ENCODE measurements at places on chromosomes 11 and 22.

- no peak for DNase-seq
Measured at GRCh38 chr11:92122561-92122960, 102.1 kb upstream of the FAT3 start.

DNA sequence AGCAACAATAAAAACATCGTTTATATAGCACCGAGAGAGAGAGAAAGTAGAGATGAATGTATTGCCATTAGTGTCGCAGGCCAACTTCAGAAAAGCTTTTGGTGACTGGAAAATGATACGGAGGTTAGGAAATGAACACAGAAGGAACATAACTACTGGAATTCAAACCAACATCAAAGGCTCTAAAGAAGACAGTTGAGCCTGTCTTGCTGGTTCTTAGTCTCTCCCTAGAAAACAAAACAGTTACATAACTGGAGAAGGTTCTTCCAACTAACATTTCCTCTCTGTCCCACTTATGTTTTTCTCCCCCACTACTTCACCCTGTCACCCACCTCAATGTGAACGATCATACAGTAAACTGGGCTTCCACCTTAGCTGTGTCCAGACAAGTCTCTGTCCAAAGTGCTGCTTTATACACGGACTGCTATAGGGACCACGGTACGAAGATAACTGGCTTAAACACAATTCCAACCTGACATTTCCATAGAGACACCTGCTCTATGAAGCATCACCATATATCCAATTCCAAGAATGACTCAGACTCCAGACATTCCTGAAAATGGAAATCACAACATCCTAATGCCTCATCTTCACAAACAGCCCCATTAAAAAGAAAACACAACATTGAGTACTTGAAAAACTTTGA lies 85.2 kb upstream of the ARHGAP32 start:
- no peak for DNase-seq

- DNase-seq: no peak
Measured at GRCh38 chr11:68650801-68651200, 33.5 kb upstream of the GAL start.

- DNase-seq: no peak
Measured at GRCh38 chr22:20001082-20001638, 15.5 kb downstream of the ARVCF start.

DNA sequence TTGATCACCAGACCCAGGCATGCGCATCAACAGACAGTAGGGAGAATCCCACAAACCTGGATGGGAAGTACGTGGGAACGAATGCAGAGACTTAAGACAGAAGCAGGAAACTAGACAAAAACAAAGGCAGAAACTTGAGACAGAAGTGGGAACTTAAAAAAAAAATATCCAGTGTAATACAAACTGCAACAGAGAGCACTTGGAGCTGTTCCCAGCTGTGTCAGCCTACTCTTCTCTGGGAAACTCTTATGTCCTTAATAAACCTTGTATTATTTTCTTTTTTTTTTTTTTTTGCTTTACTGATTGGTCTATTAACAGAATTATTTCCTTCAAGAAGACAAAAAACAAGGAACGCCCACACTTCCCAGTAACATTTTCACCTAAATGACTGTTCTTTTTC lies 1818.1 kb upstream of the RAG2 start:
- no peak for DNase-seq

- DNase-seq: no peak
Measured at GRCh38 chr11:77081976-77082836, 15.4 kb downstream of the CAPN5 start.

GRCh38 chr22:16969508-16970327 lies 38.3 kb downstream of the GAB4 start:
- DNase-seq: no peak

- DNase-seq: no peak
Measured at GRCh38 chr11:92253945-92254344, 29.3 kb downstream of the FAT3 start.

GRCh38 chr11:64609436-64610047 lies 18.5 kb downstream of the SLC22A12 start:
- DNase-seq: no peak

GRCh38 chr11:108967571-108967970 lies 302.7 kb downstream of the DDX10 start:
- DNase-seq: no peak

GRCh38 chr11:95736809-95737208 lies 52.8 kb downstream of the FAM76B start:
- no peak for DNase-seq

- no peak for DNase-seq
Measured at GRCh38 chr11:111798279-111798678, 32.1 kb upstream of the PPP2R1B start.

DNA sequence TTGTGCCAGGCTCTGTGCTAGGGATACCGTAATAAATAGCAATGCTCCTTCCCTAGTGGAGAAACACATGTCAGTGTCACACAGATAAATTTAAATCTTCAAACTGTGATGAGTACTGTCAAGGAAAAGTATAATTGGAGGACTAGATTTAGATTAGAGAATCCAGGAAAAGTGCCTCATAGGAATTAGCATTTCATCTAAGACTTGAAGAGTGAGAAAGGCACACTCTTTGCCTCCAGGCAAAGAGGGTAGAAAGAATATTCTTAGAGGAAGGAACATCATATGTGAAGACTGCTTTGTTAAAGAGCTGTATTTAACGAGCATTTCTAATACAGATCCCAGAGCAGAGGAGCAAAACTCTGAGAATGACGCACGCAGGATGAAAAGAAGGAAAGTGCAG lies 30.9 kb downstream of the ART5 start:
- no peak for DNase-seq

GRCh38 chr22:46869329-46869728 lies 106.9 kb downstream of the TBC1D22A start:
- DNase-seq: no peak

GRCh38 chr11:125925247-125925740 lies 20.6 kb upstream of the VSIG10L2 start:
- DNase-seq: no peak

DNA sequence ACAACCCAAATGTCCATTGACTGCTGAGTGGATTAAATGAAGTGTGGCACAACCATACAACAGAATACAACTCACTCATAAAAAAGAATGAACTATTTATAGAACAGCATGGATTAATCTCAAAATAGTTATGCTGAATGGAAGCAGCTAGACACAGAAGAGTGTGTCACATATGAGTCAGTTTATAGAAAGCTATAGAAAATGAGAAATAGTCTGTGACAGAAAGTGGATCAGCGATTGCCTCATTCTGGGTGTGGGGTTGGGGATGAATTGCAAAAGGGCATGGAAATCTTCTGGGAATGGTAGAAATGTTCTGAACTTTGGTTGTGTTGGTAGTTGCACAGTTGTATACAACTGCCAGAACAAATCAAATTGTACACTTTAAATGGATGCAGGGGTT lies 37.4 kb downstream of the PRR5L start:
- no peak for DNase-seq

- no peak for DNase-seq
Measured at GRCh38 chr11:72553706-72554105, 119.4 kb upstream of the CLPB start.

GRCh38 chr11:28666632-28667031 lies 558.4 kb downstream of the METTL15 start:
- no peak for DNase-seq

DNA sequence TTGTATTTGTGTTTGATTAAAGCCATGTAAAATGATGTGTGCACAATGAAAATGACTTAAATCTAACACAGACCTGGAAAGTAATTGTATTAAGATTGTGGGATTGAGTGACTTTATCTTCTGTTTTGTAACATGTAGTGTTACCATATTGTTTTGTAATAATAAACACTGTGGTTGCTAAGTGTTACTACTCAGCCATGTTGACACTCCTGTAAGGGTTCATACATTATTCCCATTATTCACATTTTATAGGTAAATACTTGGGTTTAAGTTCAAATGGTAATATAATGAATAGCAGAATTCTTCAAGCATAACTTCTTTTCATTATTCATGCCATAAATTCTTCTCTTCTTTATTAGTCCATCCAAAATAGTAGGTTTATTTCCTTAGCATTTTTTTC lies 69.0 kb downstream of the ZC3H12C start:
- no peak for DNase-seq

DNA sequence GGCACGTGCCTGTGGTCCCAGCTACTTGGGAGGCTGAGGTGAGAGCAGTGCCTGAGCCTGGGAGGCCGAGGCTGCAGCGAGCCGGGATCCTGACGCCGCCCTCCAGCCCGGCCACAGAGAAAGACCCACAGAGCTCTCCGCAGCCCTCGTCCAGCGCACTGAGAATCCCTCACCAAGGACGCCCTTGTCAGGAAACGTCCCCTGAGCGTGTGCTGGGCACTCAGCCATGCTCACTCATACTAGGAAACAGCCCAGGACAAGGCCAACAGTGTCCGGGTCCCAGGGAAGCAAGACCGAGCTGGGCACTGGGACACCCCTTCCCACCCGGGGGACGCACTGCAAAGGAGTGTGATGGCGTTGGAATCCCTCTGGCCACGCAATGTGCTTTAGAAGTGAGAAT lies 14.5 kb downstream of the DEAF1 start:
- DNase-seq: no peak

GRCh38 chr22:48738204-48738980 lies 1089.3 kb downstream of the BRD1 start:
- no peak for DNase-seq

- no peak for DNase-seq
Measured at GRCh38 chr11:119742263-119742861, 13.4 kb upstream of the NECTIN1 start.

- no peak for DNase-seq
Measured at GRCh38 chr22:24822471-24822870, 16.5 kb downstream of the SGSM1 start.

DNA sequence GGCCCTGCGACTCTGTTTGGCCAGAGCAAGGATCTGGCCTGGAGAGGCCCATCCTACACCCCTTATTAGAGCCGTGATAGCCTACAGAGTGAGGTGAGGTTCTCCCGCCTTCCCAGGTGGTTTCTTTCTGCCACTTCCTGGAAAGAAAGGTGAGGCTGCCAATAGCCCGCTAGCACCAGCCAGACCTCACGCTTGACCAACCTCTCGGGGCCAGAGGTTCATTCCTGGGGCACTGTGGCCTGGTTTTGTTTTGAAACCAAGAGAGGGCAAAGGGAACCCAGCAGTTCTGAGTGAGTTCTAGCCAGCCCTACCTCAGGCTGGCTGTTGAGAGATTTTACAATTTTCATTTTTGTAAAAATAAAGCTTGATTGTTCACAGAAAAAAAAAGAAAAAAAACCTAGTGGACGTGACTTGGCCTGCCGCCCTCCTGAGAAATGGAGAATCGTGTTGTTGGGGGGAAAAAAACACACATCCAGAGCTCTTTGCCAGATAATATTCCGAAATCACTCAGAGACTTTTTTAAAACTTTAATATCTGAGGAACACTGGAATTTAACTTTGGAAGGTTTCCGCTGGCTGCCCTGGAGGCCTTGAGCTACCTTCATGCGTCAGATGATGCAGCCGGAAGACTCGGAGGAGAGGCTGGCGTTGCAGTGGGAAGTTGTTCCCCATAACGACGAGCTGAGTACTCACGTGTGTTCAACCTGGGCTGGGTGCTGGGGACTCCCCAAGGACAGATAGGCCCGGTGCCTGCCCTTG lies 84.5 kb downstream of the BCR start:
- DNase-seq: no peak

DNA sequence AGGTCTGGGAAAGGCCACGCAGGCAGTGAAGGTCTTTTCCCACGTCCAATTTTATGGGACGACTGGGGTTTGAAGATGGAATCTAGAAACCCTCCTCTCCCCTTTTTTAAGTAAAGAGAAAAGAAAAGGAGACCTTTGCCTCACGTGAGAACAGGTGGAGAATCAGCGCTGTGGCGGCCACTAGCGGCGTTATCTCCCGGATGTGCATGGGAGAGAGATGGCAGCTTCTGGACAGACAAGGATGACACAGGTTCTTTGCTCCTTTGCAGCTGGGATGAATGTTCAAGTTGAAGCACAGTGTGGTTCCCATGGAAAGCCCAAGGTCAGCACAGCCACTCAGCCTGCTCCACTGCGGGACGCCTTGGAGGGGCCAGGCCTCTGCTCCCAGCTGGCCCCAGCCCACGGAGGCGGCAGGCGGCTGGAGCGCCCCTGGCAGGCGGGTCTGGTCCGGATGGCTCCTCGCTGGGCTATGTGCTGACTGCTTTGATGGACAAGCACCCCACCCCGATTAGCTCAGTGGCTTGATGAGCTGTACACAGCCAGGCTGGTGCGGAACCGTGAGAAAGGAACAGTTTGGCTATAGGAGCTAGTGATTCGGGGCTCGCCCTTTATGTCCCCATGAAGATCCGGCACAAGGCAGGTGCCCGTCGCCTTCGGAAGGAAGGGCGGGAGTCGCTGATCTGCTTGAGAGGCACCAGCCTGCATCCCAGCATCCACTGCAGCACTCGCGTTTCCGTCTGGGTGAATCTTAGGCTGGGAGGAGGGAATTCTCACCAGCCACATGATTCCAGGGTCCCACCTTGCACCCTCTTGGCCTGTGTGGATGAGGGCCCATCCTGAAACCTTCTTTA lies 14.5 kb upstream of the BID start:
- DNase-seq: no peak

GRCh38 chr11:107999759-108000455 lies 8.8 kb upstream of the CUL5 start:
- DNase-seq: no peak

Measured in stimulated activated CD8-positive, alpha-beta memory T cell treated with anti-CD3 and anti-CD28 coated beads, Interleukin-4, amount 100 ng/mL, for 4 hours (primary cell).